Esophagus mucosa (tissue), 1 donor: ENCODE measurements at places on chromosomes 12 and 14.

DNA sequence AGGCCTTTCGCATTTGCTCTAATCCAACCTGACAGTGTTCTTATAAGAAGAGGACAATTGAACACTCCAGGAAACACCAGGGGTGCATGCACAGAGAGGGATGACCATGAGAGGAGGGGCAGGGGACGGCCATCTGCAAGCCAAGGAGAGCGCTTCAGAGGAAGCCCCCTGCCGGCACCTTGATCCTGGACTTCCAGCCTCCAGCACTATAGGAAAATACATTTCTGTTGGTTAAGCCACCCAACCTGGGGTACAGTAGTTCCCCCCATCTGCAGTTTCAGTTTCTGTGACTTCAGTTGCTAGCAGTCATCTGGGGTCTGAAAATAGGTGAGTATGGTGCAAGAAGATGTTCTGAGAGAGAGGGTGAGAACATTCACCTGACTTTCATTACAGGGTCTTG, 64.7 kb downstream of the CLMN start:
- ATAC-seq: no peak

DNA sequence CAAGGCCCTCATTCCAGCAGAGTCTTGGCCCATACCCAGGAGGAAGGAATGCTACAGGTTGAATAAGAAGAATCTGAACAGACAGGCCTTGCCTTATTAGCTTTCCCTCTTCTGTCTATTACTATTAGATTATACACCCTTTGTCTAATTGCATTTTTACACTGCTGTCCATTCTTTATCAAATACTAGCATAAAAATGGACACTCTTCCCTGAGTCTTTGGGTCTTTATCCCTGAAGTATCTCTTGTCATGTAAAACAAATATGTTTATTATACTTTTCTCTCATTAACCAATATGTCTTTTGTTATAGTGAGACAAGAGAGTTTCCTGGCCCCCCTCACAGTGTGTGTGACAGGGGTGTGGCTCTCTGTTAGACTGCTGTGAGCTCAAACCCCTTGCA, 897.4 kb upstream of the SEL1L start:
- no peak for ATAC-seq

DNA sequence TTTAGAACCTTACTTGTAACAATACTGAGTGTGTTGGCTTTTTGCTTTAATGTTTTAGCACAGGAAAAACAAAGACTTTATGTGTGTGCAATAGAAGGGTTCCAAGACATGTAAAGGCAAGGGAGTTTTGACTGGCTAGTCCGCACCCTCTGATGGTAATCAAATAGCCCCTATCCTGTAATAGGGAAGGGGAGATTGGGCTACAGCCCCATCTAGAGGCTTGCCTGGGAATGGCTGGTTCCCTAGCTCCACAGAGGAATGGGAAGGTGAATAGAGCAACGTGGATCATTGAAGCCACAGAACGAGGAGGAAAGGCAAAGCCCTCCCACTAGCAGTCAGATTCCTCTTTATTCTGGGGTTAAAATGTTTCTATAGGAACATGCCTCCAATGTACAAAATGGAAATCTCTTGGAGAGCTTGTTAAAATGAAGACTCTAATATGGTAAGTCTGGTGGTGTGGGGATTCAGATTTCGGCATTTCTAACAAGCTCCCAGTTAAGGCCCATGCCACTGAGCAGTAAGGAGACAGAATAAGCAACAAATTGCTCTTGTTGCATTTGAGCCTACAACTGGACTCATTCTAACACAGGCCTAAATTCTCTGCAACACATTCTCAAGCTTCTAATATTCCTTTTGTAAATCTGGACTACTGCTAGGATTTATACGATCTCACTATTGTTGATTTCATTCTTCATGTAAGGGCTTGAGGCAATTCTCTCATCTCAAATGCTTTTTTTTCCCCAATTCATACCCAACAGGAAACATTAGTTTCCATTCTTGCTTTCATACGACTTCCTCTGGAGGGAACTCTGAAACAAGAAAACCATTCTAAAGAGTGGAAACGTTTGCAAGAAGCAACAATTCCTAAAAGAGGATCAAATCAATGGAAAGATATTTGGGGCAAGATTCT, 57.1 kb downstream of the NIN start:
- ATAC-seq: peak; percentile 70

- ATAC-seq: no peak
Measured at GRCh38 chr14:71591231-71591630, 341.0 kb upstream of the RGS6 start.

GRCh38 chr12:57085999-57086492, 2.9 kb upstream of the NAB2 start:
- no peak for ATAC-seq

DNA sequence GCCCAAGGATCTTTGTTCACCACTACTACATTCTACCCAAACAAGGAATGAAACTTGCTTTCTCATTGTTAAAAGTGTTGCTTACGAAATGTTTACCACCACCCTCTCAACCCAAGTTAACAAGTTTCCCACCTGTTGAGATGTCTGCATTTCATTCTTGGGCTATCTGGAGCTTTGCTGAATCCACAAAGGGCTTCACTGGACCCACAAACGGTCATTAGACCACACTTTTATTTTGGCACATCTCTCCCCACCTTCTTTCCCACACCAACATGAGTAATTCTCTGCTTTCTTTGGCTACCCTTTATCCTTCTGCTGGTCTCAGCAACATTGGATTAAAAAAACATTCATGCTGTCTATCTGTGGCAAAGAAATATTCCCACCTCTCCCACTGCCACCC, 78.0 kb downstream of the TMEM260 start:
- no peak for ATAC-seq

DNA sequence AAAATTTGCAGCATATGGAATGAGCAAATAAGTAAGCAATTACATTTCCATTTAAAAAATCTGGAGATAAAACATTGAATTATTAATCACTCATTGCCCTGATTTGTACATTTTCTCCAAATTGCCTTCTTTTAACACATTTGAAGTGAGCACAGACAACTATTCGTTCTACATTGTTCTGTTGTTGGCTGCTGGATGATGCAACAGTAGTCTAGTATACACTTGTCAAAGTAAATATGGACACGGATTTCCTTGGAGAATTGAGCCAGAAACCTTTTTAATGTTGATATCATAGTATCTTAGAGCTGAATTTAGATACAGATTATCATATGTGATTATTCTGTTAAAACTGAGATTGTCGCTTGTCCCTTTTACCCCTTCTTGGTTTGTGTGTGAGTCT, 188.2 kb downstream of the FUT8 start:
- ATAC-seq: no peak

- no peak for ATAC-seq
Measured at GRCh38 chr14:91681118-91681517, 50.8 kb downstream of the CATSPERB start.

GRCh38 chr14:81772381-81772780, 238.7 kb upstream of the SEL1L start:
- no peak for ATAC-seq

- ATAC-seq: no peak
Measured at GRCh38 chr12:8088574-8088973, 6.5 kb downstream of the NECAP1 start.

DNA sequence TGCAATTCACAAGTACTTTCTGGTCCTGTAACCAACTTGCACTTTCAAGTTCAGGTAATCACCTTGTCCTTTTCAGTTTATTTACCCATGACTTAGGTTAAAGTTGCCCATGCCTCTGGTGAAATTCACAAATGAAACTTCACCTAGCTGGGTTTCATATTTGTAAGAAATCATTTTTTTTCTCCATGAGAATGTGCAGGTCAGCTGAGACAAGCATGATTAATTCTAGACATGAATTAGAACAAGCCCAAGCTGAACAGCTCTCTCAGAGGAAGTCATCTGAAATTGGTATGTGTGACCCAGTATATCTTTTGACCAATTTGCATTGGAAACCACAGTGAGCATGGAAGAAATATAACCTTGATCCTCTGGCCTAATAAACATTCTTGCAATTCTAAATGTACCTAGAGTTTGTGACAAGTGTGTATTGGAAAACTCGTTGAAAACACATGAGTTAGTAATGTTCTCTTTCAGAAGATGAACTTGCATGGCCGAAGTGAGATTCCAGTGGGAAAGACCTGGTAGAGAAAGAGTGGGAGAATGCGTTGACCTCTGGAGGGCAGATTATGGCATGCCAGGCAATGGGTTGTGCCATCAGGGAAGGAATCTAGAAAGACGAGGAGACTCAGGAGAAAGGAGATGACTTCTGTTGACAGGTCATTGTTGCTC, 486.5 kb downstream of the ZFP36L1 start:
- peak; percentile 29 for ATAC-seq

GRCh38 chr12:105110851-105111250, 3.3 kb downstream of the WASHC4 start:
- ATAC-seq: no peak

DNA sequence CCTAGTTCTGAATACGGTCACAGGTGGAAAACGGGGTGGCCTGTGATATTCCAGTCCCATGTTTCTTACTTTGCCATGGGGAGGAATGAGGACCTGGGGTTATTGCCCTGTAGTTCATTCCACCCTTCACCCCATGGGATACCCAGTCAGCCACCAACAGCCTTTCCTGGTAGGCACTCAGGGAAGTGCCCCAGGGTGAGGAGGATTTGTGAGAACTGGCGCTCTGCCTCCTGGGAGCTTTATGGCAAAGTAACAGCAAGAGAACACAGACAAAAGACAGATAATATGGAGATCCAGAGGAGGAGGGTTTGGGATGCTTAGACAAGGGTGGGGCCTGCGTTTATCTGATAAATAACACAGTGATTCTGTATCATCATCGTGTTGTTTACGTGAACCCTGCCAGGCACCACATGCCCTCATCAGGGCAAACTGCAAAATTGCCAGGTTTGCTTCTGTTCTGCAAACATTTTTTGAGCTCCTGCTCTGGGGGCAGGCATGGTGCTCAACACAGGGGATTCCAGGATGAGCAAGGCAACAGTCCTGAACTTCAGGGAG, 223.5 kb downstream of the SLC41A2 start:
- no peak for ATAC-seq

- peak; percentile 70 for ATAC-seq
Measured at GRCh38 chr14:99915305-99916090, 122.3 kb downstream of the EML1 start.

DNA sequence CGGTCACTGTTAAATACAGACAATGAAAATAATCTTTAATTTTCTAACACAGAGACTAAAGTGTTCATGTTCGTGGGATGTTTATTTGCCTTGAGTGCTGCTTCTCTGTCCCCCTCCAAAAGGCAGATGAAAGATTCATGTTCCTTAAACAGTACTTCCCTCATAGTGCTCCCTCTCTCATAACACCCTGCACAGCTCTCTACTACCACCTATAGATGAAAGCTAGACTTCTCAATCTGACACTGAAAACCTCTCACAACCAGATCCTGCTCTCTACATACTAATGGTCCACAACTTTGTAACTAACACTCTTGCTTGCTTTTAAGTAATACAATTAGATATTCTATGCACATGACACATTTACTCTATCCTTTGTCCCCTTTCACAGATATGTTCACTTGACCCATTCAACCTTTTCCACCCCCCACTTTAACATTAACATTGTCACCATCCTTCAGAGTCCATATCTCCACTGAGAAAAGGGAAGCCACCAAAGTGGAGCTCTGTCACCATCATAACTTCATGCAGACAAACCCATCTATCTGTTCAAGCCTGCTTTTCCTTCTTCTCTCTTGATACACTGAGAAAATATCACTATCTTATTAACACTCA, 266.4 kb upstream of the USP15 start:
- peak; percentile 53 for ATAC-seq

DNA sequence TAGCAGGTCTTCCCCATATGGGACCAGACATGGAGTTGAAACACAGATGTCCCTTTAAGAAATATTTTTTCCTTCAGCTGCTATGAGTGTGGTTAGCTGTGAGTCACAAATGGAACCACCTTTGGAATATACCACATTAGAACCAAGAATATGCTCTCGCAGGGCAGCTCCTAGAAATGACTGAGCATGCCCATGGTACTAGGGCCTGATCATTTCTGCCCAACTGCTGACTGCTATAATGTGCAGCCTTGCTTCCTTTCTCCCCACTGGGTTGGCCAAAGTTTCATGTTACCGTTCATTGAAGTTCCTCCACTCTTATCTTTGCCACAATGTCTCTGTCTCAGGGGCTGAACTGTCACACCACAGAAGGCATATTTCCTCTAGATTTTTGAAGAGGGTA, 1074.6 kb downstream of the FLRT2 start:
- no peak for ATAC-seq

DNA sequence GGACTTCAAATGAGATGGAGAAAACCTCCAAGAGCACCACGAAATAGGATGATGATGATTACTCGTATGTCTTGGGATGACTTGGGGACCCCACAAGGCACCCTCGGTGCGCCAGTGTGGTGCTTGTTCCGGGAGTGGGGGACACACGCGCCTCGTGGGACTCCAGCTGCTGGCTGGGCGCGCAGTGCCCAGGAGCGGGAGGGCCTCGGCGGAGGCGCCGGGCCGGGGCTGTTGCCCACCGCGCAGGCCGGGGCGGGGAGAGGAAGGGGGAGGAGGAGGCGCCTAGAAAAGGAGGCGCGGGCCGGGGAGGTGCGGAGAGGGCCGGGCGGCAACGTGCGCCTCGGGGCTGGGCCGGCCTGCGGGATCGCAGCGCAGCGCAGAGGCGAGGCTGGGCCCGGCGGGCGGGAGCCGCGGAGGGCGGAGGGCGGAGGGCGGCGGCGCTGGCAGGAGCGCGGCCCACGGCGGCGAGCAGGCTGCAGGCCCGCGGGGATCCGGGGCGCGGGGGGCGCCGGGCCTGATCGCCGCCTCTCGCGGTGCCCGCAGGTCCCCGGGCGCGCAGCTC, at the start of gene RFLNA:
Gene RFLNA (plus strand): TSS at position 314 of the 562 bp plus-strand sequence. CDS start 337 bp downstream, outside the sequence.
- ATAC-seq: peak; percentile 43

- no peak for ATAC-seq
Measured at GRCh38 chr12:82097877-82098276, 260.3 kb downstream of the CCDC59 start.

DNA sequence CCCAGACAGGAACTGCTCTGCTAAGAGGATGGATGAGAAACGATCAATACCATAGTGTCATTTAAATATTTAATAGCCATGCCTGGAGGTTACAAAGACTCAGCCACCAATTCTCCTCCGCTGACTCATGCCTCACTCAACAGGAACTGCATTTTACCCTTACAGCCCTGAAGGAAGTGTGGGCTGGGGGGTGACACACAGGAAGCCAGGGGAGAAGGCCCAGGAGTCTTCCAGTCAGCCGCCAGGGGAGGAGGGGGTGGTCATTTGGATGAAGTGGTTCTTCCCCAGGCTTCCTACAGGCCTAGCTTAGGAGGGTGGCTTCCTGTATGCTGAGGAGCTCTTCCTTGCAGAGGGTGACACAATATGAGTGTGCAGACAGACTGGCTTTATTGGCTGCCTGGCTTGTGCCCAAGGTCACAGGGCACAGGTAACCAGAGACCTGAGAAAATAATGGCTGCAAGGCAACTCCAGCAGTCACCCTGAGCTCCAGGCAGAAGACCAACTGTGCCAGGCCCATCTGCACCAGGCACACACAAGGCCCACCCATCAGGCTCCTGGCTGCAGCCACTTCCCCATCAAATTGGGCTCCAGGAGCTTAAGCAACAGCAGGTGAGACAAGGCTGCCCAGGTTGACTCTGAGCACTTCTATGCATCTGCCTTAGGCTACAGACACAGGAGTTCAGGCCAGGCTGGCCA, 30.6 kb upstream of the RPLP0 start:
- peak; percentile 66 for ATAC-seq
